ENCODE measurements at places on chromosomes 2 and 18.

- DNase-seq = no peak
Observed at GRCh38 chr18:6145645-6146306, 250.5 kb upstream of the TMEM200C start.

- no peak for DNase-seq
Observed at GRCh38 chr2:237591141-237591881, 777 bp upstream of the RAB17 start.

DNA sequence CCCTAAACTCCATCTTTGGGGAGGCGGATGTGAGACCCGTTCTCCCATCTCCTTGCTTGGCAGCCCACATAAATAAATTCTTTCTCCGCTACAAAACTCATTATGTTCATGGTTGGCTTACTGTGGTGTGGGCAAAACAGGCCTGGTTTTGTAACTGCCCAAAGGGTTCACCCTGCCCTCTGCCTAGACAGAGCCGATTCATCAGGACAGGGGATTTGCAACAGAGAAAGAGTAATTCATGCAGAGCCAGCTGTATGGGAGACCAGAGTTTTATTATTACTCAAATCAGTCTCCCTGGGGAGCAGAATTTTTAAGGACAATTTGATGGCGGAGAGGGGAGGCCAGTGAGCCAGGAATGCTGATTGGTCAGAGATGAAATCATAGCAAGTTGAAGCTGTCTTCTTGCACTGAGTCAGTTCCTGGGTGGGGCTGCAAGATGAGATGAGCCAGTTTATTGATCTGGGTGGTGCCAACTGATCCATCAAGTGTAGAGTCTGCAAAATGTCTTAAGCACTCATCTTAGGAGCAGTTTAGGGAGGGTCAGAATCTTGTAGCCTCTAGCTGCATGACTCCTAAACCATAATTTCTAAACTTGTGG is 8.4 kb upstream of the RNF125 start:
- no peak for DNase-seq

DNA sequence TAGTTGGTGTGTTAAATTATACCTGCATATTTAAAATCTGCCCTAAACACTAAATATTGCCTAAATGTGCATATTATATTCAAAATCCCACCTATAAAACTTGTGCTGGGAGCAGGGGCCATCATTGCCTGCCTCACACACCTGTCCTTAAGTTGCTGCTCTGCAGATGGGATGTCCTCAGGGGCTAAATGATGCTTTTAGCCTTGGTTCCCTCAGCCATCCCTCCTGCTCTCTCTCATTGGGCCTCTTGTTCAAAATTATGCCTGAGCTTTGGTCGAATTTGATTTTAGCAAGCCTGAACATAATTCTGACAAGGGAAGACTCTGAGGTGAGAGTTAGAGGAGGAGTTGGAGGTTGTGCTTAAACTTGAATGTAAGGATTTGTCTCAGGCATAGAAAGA is 318.3 kb upstream of the RAB12 start:
- no peak for DNase-seq

DNA sequence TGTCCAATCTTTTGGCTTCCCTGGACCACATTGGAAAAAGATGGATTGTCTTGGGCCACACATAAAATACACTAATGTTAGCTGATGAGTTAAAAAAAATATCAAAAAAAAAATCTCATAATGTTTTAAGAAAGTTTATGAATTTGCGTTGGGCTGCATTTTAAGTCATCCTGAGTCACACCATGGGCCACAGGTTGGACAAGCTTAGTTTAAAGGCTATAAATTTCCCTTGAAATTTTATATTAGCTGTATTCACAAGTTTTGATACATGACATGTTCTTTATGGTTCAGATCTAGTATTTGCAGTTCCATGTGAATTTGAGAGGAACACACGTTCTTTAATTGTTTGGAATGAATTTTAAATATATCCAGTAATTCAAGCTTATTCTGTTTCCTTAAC is 21.9 kb downstream of the CARF start:
- no peak for DNase-seq

DNA sequence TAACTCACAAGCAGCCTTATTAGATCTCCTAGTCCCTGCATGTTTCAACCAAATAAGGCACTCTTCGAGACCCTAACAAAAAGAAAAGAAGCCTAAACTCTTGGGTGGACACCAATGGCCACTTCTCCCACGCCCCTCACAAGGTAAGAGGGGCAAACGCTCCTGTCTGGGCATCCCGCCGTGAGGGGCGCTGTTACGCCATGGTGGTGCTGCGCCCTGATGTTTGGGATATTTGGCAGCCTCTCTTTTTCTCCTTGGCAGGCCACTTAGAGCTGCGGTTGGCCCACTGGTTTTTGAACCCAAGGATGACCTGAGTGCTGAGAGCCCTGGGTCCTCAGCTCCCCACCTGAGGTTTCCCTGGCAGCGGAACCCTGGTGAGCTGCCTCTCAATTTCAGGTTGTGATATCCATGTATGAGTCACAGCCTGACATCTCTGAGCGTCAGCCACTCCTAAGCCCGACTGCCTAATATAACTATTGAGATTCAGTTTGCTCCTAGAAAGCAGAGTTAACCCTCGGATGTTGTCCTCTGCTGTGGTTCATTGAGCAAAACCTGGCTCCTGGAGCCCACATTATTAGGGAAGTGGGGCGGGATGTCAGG is 103.3 kb downstream of the COL6A3 start:
- no peak for DNase-seq

DNA sequence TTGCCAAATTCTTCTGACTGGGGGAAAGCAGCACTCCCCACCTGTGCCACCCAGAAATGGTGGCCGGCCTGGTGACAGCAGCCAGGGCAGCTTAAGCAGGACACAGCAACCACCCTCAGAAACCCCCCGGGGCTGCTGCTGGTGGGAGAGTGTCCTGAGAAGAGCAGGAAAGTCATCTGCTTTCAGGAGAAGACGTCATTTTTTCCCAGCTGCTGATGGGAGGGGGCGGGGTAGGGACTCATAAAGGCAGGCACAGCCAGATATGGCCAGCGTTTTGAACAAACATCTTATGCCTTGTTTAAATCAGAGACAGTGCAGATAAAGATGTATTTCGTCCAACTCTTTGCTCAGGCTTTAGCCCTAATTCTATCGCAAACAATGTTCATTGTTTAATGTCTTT is 139.5 kb downstream of the LRRC30 start:
- no peak for DNase-seq

GRCh38 chr2:33516456-33516995 is 40.1 kb downstream of the RASGRP3 start:
- DNase-seq = no peak

DNA sequence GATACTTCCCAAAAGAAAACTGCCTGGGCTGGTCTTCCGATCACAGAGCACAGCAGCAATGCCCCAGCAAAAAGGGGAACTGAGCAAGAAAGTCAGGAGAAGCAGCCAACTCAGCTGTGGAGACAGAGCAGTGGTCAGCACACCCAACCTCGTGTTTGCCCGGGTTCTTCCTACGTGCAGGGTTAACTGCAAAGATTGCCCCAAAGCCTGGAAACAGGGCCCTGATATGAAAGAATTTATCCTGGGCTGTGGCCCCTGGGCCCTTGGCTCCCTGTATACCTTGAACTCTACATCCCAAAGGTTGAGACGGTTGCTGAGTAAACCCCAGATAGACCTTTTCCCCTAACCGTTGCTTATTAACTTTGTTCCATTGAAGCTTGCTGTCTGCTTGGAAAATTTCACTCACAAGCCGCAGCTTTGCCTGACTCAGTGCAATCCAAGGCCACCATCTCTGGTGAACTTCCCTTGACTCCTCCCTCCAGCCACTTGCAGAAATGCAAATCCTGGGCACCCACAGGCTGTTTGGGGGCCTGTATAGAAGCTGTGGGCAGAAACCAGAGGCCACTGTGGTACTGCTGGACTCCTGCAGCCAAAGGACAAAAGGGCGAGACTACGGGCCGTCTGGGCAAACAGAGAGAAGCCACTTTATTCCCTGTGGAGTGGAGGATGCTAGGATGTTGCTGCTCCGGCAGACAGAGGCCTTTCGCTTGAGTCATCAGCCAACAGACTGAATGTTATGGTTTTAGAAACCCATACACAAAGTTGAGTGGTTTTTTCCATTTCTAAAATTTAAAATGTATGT is 18.2 kb downstream of the NRP2 start:
- no peak for DNase-seq

DNA sequence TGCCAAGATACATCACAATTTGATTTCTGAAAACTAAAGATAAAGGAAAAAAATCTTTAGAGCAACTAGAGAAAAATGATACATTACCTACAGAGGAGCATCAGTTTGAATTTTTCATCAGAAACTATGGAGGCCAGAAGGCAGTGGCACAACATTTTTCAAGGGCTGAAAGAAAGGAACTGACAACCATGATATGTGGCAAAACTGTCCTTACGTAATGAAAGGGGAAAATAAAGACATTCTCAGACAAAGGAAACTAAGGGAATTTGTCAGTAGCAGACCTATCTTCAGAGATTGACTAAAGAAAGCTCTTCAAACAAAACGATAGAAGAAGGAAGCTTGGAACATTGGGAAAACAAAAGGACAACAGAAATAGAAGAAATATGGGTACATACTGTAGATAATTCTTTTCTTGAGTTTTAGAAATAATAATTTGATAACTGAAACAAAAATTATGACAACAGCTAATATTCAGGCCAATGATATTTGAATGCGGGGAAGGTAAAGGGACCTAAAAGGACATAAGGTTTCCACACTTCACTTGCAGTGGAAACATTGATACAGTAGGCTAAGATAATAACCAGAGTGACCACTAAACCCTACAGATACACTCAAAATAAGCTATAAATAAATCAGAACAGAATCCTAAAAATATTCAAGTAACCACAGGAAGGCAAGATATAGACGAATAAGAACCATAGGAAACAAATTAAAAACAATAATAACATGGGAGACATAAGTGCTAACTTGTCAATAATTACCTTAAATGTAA is 70.0 kb upstream of the NPAS2 start:
- DNase-seq = no peak

- DNase-seq = no peak
Observed at GRCh38 chr2:186883666-186884065, 34.7 kb upstream of the ZSWIM2 start.

DNA sequence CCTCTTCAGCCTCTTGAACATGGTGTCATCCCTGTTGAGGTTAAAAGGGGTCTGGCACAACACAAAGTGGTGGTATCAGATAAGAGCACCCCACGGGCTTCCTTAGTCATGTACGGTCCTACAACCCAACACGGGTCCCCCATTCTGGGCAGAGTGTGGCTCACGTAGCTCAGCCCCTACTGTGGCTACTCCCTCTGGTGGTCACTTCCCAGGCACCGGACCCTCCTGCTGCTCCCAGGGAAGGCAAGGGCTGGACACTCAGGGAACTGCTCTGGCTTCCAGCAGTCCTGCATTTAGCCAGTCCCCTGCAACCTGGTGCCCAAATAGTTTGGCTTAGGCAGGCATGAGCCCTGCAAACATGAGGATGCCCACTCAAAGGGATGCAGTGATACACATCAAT is 58.6 kb downstream of the GALNT14 start:
- DNase-seq = no peak

DNA sequence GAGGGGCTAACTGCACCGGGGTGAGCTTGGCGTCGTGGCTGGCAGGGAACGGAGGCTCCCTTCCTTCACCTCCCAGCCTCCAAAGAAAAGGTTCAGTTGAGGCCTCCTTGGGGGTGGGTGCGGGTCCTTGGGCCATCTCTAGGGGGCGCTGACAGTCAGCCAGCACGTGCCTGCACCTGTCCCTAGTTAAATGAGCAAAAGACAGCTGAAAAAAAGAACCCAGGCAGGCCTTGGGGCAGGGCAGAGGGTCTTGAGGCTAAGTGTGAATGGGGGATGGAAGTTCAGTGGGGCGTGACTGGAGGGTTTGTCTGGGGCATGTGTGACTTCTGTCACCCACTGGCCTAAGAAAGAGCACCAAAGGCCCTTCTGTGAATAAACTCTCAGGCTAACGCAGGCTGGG is 56.4 kb downstream of the ZFP36L2 start:
- DNase-seq = no peak

DNA sequence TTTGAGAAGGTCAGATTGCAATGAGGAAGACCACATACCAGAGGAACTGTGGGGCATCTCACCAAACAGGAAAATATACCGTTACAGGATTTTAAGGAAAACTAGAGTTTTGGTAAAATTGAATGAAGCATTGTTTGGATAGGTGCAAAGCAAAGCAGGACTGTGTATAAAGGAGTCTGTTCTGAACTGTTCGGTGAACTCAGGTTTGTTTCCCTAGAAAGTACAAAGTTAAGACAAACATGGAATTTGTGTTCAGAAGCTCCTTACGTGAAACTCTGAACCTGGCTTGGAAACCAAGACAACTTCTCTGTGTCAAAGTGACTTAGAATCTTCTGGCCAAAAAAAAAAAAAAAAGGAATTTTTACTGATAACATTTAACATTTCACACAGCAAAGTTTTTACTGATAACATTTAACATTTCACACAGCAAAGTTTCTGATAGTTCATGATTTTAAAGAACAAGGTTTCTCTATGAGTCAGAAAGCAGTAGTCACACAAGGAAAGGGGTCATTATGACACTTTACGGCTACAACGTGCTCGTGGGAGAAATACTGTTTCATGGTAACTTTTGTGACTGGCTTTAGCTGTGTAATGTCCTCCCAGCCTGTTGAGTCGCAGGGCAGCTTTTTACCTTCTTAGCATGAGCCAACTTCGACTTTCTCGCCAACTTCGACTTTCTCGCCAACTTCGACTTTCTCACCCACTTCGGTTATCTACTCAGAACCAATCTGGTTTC is 21.2 kb upstream of the TET3 start:
- no peak for DNase-seq

DNA sequence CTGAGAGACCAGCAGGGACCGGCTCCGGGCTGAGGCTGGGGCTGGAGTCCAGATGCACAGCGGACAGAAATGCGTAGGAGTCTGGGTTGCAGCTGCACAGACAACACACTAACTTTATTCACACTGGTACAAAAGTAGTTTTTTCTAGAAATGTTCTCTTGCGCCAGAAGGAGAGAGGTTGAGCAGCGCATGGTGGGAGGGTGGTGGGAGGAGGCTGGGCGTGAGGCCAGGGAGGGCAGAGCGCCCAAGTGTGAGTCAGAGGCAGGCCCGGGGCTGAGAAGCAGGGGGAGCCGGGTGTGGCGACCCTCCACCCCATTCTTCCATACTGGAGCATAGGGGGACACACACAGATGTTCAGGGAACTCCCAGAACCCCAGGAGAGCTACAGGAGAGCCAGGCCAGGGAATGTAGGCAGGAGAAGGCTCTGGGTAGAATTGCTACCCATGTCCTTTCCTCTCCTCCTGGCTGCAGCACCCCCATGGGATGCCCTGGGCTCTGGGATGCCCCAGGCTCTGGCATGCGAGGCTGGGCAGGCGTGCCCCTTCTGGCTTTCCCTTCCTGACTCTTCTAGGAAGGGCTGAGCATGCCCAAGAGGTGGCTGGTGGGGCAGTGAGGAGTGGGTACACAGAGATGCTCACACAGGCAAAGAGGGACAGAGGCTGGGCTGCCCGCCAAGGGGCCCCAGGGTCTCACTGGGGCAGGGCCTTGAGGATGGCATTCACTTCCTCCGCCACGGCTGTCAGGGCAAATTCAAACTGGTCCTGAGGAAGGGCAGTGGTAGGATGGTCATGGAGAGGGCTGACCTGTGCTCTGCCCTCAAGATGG is 10.6 kb downstream of the DNAJB2 start:
- DNase-seq = no peak

GRCh38 chr2:240508832-240509545 is 48.8 kb downstream of the ANKMY1 start:
- no peak for DNase-seq

Data from NCI-H1048 (cell line).